ENCODE measurements at places on chromosomes 5 and 9.

- H3K4me3 ChIP-seq: no peak overlapping the region
- no peak for DNase-seq
- H3K36me3 ChIP-seq: no peaks in the 10 kb centered on the region
- H3K27me3 ChIP-seq: no peaks in the 10 kb centered on the region
Measured at GRCh38 chr9:116100711-116101121, 52.9 kb upstream of the PAPPA start.

- no peaks in the 10 kb centered on the region for H3K4me1 ChIP-seq
- no peak overlapping the region for H3K4me3 ChIP-seq
- peaks cover 5% of the 10 kb centered on the region for H3K36me3 ChIP-seq
- no peak overlapping the region for H3K27ac ChIP-seq
Measured at GRCh38 chr9:110414471-110414870, 76.8 kb upstream of the TXNDC8 start.

DNA sequence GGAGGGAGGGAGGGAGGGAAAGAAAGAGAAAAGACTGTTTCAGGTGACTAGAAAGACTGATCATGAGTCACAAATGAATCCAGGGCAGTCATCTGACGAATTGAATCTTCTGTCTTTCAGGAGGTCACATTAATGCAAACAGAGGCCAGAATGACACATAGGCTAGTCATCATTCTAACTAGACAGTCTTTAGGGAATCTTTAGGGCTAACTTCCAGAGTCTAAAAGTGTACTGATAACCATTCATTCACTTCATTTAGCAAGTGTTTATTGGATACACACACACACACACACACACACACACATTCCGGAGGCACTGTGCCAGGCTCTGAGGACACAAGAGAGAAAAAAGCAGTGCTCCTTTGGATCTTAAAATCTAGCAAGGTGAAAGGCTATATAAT is 156.7 kb downstream of the EBF1 start:
- H3K36me3 ChIP-seq: no peaks in the 10 kb centered on the region
- H3K27me3 ChIP-seq: no peaks in the 10 kb centered on the region
- no peak overlapping the region for H3K4me3 ChIP-seq
- no peaks in the 10 kb centered on the region for H3K4me1 ChIP-seq
- H3K27ac ChIP-seq: no peak overlapping the region

GRCh38 chr9:98256756-98257155 is 1.3 kb upstream of the TBC1D2 start:
- peaks cover 3% of the 10 kb centered on the region for H3K4me1 ChIP-seq
- no peak overlapping the region for H3K27ac ChIP-seq
- no peak for DNase-seq
- no peaks in the 10 kb centered on the region for H3K27me3 ChIP-seq

GRCh38 chr9:121550041-121550440 is 50.4 kb upstream of the GGTA1 start:
- H3K4me1 ChIP-seq: no peaks in the 10 kb centered on the region
- no peak overlapping the region for H3K27ac ChIP-seq
- no peak overlapping the region for H3K4me3 ChIP-seq
- no peak for DNase-seq
- H3K27me3 ChIP-seq: no peaks in the 10 kb centered on the region

GRCh38 chr9:270657-271237 is 56.1 kb downstream of the DOCK8 start:
- no peak overlapping the region for H3K4me3 ChIP-seq
- H3K27me3 ChIP-seq: no peaks in the 10 kb centered on the region
- no peak for DNase-seq
- no peaks in the 10 kb centered on the region for H3K4me1 ChIP-seq
- no peaks in the 10 kb centered on the region for H3K36me3 ChIP-seq

- no peaks in the 10 kb centered on the region for H3K36me3 ChIP-seq
- no peaks in the 10 kb centered on the region for H3K4me1 ChIP-seq
- H3K27me3 ChIP-seq: no peaks in the 10 kb centered on the region
- H3K4me3 ChIP-seq: no peak overlapping the region
- DNase-seq: no peak
- H3K27ac ChIP-seq: no peak overlapping the region
Measured at GRCh38 chr5:81779125-81779915, 28.4 kb upstream of the SSBP2 start.

GRCh38 chr9:92324889-92325268 is 271 bp downstream of the NOL8 start:
- H3K36me3 ChIP-seq: peaks cover 28% of the 10 kb centered on the region
- H3K27ac ChIP-seq: no peak overlapping the region
- no peaks in the 10 kb centered on the region for H3K27me3 ChIP-seq
- DNase-seq: no peak
- peak overlapping the region; percentile 99 for H3K4me3 ChIP-seq

DNA sequence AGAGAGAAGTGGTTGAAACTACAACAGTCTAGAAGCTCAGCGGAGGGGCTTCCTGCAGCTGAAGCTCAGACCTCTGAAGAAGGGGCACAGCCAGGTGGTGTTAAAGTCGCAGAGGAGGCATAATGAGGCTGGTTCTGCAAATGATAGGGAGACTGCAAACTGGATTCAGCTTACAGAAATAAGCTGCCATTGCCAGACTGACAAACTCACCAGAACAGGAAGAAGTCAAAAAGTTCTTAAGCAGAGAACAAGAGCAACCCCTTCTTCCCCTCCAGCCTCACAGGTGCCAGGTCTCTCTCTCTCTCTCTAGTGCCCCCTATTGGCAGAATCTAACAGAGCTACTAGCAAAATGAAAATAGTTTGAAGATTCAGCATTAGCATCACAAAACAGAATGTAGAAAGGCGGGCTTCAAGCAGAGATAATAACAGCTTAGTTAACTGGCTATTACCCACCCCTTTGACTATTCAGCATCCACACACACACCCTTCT is 76.7 kb downstream of the GRAMD2B start:
- no peaks in the 10 kb centered on the region for H3K27me3 ChIP-seq
- no peak overlapping the region for H3K4me3 ChIP-seq
- no peaks in the 10 kb centered on the region for H3K4me1 ChIP-seq
- DNase-seq: peak; percentile 45

Measured in H9 (cell line).